ENCODE measurements at places on chromosomes 6 and 20.

DNA sequence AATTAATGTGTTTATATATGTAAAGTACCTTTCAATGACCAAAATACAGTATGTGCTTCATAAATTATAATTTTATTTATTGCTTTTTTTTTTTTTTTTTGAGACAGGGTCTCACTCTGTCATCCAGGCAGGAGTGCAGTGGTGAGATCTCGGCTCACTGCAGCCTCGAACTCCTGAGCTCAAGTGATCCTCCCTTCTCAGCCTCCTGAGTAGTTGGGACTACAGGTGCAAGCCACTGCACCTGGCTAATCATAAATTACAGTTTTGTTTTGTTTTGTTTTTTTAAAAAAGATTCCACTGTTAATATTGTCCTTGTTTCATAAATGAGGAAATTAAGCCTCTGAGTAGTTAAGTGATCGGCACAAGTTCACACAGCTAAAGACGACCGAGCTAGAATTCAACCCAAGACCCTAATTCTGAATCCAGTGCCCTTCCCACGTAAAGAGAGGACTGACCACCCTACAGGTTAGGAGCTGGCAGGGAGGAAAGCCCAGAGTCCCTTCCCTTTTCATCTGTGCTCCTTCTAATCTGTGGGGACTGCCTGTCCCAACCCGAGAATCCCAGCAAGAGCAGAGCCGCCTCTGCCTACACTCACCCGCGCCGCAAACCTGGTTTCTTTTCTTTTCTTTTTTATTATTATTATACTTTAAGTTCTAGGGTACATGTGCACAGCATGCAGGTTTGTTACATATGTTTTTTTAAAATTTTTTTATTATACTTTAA, 8.5 kb upstream of the GDF5 start:
- no peak for DNase-seq

GRCh38 chr20:20343932-20344331, 24.0 kb upstream of the INSM1 start:
- DNase-seq, result no peak

- no peak for DNase-seq
Observed at GRCh38 chr6:44228836-44229235, 5.4 kb downstream of the SLC29A1 start.

- DNase-seq, result no peak
Observed at GRCh38 chr20:56730996-56731395, 101.9 kb downstream of the TFAP2C start.

DNA sequence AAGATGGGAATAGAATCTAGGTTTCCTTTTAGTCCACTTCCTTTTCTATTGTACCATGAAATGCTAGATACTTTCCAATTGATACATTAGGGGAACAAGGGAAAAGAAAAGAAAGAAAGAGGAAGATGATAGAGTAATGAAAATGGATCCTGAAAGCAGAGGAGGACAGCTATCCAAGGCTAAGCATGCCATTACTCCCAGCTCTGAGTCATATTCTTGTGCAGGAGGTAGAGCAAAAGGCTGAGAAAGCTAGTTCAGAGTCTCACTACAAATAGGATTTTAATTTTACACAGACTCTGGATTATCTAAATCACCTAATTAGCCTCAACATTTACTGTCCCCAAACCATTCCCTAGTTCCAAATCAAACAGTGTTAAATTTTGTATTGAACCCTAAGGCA, 23.6 kb downstream of the RWDD2A start:
- no peak for DNase-seq

DNA sequence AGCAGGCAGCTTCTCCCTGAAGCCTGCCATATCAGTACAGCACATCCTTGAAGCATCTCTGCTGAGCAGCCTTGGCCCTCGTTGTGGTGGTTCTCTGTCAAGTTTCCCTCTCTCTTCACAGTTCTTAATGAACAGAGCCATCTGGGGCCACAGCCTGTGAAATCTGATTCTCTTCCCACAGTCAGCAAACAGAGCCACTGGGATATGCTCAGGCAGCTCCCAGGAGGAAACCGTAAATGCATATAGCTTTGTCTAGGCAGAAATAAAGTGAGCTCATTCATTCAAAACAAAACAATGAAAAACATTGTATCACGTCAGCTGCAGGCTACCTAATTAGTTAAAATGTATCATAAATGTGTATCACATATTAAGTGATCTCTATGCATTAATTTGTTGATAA, 80.3 kb downstream of the TBC1D7 start:
- no peak for DNase-seq

DNA sequence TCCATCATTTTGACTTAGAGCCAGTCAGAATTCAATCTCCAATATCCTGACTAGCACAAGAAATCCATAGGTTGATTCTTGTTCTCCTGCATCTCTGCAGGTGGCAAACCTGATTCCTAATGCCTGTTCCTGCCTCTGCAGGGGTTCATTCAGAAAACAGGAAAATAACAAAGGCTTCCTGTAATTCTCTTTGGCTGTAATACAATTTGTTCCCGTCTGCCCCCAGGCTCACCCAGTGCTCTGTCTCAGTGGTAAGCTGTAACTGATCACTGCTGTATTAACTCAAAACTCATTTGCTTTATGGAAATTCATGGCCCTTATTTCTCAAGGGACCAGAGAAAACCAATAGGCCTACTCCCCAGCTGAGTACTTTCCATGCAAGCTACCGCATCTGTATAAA, 88.6 kb downstream of the OPRM1 start:
- DNase-seq, result no peak

- no peak for DNase-seq
Observed at GRCh38 chr20:45841407-45842129, 8.0 kb downstream of the SNX21 start.

GRCh38 chr6:157513619-157514485, 132.9 kb downstream of the ZDHHC14 start:
- DNase-seq, result no peak

- DNase-seq, result no peak
Observed at GRCh38 chr6:31467151-31467550, 30.8 kb upstream of the MICB start.

DNA sequence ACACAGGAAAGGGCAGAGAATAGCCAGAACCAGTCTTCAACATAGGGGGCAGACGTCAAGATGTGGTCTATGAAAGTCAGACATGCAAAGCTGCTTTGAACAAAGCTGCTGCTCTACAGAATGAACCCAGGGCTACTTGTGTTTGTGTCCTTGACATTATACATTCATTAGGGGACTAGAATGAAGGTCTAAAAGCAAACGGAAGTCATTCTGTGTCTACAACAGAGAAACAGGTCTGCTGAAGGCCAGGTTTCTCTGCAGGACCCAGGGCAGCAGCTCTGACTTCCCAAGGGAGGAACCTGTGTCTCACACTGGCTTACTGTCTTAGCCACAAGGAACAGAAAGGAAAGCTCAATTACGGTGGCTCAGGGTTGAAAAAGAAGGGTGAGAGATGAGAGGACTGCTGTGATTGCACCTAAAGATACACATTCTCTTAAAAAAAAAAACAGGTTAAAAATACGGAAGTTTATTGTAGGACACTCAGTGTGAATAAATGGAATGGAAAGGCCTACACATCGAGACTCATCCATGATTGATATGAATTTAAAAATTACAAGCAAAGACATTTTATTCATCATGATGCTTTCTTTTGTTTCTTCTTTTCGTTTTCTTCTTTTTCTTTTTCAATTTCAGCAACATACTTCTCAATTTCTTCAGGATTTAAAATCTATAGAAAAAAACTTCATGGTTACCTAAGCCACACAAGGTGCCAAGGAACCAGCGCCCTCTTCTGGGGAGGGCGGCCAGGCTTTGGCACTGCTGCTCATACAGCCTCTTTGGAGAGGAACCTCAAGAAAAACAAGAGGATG, 6.7 kb downstream of the PSMA7 start:
- DNase-seq, result peak; percentile 68

- no peak for DNase-seq
Observed at GRCh38 chr20:62062661-62063314, 2.9 kb downstream of the TAF4 start.

GRCh38 chr6:82712826-82713225, 349.2 kb downstream of the TPBG start:
- no peak for DNase-seq

DNA sequence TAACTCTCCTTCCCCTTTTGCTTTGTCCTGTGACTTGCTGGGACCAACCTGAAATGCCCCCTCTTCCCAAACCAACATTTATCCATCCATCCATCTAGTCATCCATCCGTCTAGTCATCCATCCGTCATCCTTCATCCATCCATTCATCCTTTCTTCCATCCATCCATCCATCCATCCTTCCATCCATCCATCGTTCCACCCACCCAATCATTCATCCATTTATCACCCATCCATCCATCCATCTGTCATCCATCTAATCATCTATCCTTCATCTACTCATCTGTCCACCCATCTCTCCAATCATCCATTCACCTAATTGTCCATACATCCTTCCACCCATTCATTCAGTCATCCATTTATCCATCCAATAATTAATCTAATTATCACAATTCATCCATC, 92.7 kb downstream of the EDN3 start:
- no peak for DNase-seq

DNA sequence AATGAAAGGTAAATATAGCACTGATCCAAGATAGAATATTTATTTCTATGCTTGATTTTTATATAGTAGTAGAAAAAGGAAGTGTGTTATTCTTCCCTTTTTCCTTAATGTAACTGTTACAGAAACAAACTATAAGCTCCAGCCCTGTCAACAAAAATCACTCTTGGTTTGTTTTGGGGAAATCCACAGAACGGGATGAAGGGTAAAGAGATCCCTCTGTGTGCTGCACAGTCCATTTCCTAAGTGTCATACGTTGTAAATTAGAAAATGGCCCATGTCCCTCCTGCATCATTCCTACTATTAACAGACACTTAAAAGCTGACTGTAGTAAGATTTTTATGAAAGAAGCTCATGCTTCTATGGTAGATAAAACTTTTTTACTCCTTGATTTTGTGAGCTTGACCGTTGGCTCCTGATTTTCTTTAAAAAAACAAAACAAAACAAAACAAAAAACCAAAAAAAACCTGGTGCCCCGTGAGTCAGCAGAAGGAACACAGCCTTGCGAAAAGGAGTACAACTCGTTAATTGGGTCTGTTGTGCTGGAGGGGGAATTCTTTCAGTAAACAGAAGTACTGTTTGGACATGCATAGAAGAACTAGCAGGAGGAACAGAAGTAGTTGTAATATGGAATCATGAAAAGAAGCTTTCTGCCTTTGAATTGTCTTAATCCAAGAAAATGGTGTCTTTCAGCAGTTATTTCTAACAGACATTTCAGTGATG, 67.5 kb downstream of the RTN4IP1 start:
- DNase-seq, result no peak

DNA sequence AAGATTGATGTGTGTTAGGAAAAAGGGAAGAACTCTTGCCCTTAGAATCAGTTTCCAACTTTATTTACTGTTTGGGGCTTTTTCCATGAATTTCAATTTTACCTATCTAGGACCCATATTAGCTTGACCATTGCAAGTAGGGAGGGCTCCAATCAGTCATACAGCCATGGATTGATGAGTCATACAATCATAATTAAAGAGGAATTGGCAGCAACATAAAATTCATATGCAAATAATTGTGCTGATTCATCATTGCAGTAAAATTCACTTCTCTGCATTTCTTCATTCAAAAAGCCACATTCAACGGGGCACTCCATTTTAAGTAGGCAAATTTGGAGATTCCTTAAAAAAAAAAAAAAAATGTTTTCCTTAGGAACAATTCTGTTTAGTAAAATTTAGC, 1016.4 kb downstream of the KIF16B start:
- no peak for DNase-seq

- DNase-seq, result no peak
Observed at GRCh38 chr6:54010340-54011276, 100.6 kb upstream of the MLIP start.

GRCh38 chr6:149750136-149750609, 632 bp downstream of the PCMT1 start:
- DNase-seq, result peak; percentile 45

DNA sequence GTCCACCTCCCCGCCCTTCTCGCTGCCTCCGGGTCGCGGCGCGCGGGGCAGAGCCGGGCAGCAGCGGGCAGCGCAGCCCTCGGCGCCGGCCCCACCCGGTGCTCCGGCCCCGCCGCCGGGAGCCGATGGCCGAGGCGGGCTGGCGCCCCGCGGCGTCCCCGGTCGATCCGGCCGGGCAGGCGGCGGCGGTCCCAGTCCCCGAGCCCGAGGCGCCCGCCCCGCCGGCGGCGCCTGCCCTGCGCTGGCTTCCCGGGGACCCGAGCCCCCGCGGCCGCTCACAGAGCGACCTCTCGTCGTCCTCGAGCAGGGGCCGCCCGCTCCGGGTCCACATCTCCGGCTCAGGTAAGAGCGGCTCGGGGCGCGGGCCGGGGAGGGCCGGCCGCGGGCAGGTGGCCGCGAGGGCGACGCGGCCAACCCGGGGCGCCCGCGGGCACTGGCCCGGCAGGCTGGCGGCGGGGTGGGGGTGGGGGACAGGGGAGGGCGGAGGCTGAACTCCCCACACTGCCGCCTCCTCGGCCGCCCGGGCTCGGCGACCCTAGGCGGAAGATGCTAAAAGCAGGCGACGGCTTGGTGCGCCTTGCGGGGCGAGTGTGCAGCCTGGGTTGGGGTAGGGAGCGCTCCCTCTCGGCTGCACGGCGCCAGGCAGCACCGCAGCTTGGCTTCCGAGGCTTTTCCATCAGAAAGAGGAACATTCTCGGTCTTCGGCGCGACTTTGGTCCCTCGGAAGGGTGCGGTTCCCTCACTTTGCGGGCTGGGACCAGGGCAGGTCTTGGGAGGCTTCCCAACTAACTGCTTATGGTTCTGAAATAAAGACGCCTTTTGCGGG, 25.6 kb upstream of the FUCA2 start:
- peak; percentile 57 for DNase-seq

DNA sequence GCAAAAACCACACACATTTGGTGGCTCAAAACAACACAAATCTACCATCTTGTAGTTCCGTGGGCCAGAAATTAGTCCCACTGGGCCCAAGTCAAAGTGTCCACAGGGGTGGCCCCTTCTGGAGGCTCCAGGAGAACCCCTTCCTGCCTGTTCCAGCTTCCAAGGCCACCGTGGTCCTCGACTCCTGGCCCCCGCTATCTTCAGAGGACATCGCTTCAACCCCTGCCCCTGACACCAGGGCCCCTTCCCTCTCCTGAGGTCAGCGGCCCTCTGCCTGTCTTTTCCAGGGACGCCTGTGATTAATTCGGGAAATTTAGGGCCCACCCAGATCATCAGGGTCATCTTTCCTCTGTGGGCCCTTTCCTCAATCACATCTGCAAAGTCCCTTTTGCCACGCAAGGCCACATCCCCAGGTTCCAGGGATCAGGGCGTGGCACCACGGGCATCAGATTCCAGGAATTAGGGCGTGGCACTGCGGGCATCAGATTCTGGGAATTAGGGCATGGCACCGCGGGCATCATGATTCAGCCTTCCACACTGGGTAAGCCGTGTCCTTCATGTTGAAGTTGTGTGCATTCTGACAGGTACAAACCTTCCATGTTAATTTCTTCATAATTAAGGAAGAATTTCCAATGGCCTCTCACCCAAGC, 59.9 kb upstream of the SMOC2 start:
- DNase-seq, result no peak

Measured in dorsolateral prefrontal cortex (tissue), 122 donors.